ENCODE measurements at places on chromosomes 2 and 18.

- DNase-seq = no peak
These were observed 308.2 kb downstream of the EN1 start for GRCh38 chr2:118539290-118539689.

DNA sequence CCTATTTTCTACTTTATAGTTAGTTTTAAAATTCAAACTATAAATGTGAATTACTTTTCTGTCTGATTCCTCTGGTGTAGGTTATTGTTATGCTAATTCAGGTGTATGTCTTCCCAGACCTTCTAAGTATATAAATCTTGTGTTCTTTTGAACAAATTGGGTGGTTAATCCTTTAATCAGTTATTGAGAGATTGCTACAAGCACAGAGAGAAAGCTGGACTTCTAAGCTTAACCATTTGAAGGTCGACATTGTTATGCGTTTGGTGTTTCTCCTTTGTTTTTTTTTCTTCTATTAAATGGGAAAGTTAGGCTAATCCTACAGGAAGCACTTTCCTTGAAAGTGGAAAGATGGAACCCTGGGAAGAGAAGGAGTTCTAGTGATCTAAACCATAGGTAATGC lies 592.6 kb downstream of the SLC4A3 start:
- DNase-seq = no peak

GRCh38 chr2:23419171-23420090 lies 34.5 kb downstream of the KLHL29 start:
- DNase-seq = no peak

GRCh38 chr2:201378496-201379397 lies 21.6 kb upstream of the FLACC1 start:
- no peak for DNase-seq

- no peak for DNase-seq
These were observed 556.0 kb upstream of the MEX3C start for GRCh38 chr18:51753365-51754057.

DNA sequence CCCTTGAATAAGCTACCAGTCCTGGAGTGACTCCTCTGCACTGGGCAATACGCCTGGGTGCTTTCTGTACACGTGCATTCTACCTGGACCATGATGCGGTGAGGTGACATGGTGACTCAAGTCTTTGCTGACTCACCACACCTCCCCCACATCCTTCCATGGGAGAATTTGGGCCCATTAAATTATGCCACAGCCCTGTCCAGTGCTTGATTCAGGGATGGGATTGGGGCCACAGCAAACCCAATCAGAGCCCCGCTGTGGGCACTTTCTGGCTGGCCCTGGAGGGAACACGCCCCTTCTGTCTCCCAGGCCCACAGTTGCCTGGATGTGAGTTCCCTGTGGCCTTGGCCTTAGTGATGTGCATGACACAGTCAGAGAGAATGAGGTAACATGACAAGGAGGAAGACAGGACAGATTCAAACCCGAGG lies 86.9 kb downstream of the LRRC30 start:
- no peak for DNase-seq

DNA sequence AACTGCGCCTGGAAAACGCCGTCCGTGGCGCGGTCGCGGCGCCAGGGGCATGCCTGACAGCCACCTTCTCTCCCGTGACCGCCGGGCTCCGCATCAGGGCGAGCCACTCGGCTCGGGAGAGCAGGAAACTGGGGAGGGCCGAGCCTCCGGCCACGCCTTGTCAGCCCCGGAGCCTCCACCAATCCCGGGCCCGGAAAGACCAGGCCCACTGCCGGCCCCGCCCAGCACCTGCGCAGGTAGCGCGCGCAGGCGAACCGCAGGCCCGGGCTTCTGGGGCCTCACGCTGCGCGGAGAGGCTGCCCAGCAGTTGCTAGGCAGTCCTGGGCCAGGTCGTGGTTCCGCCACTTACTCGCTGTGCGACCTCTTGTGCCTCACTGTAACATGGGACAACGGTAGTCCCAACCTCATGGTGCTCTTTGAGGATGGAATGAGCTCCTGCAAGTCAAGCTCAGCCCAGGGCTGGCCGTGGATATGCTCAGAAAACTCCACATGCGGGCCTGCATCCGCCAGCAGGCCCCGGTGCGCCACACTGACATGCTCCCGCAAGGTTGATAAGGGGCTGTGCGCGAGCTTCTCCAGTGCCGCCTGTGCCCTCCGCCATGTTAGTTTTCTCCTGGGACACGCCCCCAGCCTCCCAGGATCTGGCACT lies 97.1 kb downstream of the INHBB start:
- DNase-seq = no peak

Measured in activated CD8-positive, alpha-beta memory T cell treated with anti-CD3 and anti-CD28 coated beads for 1 hour (primary cell).